ENCODE measurements at places on chromosomes 2 and 18.
A peak's percentile ranks its signal among the peaks of the same experiment; 100 is the strongest.

GRCh38 chr2:194332799-194333490, 1324.1 kb upstream of the SLC39A10 start:
- DNase-seq, result no peak

- DNase-seq, result peak; percentile 27
Measured at GRCh38 chr2:85409845-85410583, at the start of gene CAPG. TSS of gene CAPG (minus strand) at chr2:85410366. CDS start at chr2:85402145, 8,221 bp downstream.

GRCh38 chr2:43218155-43218701, 8.2 kb downstream of the ZFP36L2 start:
- DNase-seq, result no peak

- peak; percentile 53 for DNase-seq
Measured at GRCh38 chr2:216081487-216082116, at the start of the genes PECR and TMEM169. TSS of gene PECR (minus strand) at chr2:216081809. CDS start at chr2:216081741, 68 bp downstream. TSS of gene TMEM169 (plus strand) at chr2:216081919. CDS start at chr2:216095964, 14,045 bp downstream.

GRCh38 chr2:135163901-135164300, 111.8 kb downstream of the RAB3GAP1 start:
- DNase-seq, result no peak

- DNase-seq, result no peak
Measured at GRCh38 chr2:102599486-102599885, 19.9 kb upstream of the SLC9A2 start.

- no peak for DNase-seq
Measured at GRCh38 chr2:126802774-126803433, 95.8 kb upstream of the TEX51 start.

GRCh38 chr18:70709144-70709543, 420.3 kb downstream of the SOCS6 start:
- no peak for DNase-seq

GRCh38 chr18:22639561-22639960, 221.8 kb upstream of the CTAGE1 start:
- no peak for DNase-seq

DNA sequence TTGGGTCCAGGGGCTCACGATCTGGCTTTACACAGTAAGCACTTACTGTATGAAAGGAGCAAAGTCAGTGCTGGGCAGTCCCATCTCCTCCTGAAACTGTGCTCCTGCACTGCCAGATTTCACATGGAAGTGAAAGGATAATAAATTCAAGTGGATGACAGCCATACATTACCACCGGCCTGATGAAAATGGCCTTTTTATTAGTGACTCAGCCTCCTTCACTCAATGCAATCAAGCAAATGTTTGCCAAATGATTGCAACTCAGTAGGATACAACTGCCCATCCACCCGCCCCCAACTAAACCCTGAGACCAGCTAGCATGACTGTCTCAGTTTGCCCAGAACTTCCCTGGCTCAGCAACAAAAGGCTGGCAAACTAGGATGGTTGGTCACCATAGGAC, 77.1 kb downstream of the MYO5B start:
- DNase-seq, result no peak

- no peak for DNase-seq
Measured at GRCh38 chr2:126975671-126976655, 77.3 kb downstream of the TEX51 start.

- no peak for DNase-seq
Measured at GRCh38 chr2:195022508-195022830, 634.6 kb upstream of the SLC39A10 start.

GRCh38 chr2:134466141-134466540, 212.3 kb downstream of the MGAT5 start:
- DNase-seq, result no peak

DNA sequence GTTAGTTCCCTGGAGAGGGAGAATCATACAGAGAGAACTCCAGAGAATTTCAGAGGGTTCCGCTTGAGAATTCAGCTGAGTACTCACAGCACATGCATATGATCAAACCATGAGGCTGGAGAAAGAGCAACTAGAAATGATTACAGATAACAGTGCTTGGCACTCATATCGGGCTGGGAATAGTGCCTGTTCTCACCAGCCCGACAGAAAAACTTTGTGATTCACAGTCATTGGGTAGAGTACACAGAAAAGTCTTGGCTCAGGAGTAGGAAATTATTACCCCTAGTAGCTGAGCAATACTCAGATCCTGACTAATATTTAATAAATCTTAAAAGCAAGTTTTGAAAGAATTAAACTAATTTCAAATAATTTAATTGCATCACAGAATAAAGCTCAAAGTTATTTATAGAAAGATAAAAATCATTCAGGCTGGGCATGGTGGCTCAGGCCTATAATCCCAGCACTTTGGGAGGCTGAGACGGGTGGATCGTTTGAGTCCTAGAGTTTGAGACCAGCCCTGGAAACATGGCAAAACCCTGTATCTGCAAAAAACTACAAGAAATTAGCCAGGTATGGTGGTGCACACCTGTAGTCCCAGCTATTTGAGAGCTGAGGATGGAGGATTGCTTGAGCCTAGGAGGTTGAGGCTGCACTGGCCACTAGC, 6.8 kb downstream of the WDPCP start:
- no peak for DNase-seq

- DNase-seq, result no peak
Measured at GRCh38 chr2:149627111-149627801, 39.7 kb upstream of the MMADHC start.

DNA sequence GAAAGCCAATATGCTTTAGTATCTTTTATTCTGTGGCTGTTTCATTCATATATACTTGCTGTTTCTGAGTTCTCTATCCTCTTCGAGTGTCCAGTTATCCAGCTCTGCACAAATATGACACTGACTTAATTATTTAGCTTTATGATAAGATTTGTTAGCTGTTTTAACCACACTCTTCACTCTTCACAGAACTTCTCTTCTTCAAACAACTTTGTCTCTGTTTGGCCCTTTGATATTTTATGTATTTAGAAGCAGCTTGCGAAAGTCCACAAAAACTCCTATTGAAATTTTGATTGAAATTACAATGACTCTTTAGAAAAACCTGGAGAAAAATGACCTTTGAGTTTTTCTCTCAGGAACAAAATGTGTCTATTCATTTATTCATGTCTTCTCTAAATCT, 407.0 kb downstream of the CPS1 start:
- no peak for DNase-seq

DNA sequence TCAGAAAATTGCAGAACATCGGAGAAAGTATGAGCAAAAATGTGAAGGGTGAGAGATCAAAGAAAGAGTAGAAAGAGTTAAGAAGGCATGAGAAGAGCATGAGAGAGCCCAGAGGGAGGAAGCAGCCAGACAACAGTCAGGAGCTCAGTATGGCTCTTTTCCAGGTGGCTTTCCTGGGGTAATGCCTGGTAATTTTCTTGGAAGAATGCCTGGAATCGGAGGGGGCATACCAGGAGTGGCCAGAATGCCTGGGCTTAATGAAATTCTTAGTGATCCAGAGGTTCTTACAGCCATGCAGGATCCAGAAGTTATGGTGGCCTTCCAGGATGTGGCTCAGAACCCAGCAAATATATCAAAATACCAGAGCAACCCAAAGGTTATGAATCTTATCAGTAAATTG, 271.8 kb upstream of the TFPI start:
- no peak for DNase-seq

DNA sequence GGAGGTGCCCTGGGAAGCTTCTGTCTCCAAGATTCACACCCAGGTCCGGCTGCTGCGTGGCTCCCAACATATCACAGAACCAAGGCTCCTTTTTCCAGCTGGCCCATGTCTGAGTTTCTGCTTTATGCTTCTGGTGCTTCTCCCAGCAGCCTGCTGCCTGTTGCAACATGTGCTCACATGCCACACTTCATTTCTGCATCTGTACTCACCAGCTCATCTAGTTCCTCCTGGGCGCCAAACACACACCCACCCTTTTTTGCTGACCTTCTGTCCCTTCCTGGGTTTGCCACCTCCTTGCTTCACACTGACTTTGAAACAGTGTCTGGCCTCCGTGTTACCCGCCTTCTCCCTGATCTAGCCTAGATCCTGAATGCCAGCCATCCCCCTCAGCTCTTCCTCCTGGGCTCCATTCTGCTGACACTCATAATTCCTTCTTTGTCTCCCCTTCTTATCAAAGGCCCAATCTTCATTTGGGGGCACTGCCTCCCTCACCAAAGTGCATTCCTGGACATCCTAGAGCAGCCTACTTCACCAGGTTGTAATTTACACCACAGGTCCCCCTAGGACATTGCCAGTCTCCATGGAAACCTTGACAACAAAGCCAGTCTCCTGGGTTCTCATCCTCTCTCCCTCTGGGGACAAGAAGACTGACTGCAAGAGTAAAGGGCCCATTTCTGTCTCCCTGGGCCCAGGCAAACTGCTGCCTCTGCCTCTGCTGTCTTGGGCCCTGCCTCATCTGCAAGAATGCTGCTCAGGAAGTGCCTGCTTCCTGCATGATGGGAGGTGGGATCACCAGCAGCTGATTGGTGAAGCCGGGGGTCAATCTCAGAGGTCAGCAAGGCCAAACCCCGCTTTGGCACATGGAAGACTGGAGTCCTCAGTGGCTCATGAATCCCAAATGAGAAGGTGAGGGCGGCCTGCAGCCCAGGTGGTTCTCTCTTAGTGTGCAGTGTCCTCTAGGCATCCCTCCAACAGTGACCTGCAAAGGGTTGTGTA, 13.9 kb upstream of the PROM2 start:
- no peak for DNase-seq

- DNase-seq, result no peak
Measured at GRCh38 chr2:190908532-190908931, 27.9 kb downstream of the GLS start.

- DNase-seq, result peak; percentile 11
Measured at GRCh38 chr18:13726972-13727331, 479 bp downstream of the RNMT start.

- DNase-seq, result no peak
Measured at GRCh38 chr2:120360307-120360855, 14.4 kb downstream of the INHBB start.

DNA sequence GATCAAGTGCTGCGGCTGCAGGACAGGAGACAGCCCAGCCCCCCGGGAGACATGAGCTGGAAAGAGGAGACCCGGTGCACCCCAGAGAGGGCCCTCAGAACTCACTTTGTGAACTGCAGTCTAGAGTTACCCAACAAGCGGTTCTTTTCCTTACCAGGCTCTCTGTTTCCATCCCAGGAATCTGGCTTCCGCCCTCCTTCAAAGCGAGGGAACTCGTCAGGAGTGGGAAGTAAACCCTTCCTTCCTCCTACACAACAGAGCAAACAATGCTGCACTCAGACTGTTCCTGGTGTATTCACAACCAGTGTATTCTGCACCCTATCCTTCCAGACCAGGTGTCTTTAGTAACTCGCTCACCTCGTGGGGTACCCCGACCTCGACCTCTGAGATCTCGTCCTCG, 8.0 kb downstream of the SFT2D3 start:
- DNase-seq, result no peak

- peak; percentile 86 for DNase-seq
Measured at GRCh38 chr2:135052042-135052876, at the start of gene RAB3GAP1. TSS of gene RAB3GAP1 (plus strand) at chr2:135052292. CDS start at chr2:135052308, 16 bp downstream.

DNA sequence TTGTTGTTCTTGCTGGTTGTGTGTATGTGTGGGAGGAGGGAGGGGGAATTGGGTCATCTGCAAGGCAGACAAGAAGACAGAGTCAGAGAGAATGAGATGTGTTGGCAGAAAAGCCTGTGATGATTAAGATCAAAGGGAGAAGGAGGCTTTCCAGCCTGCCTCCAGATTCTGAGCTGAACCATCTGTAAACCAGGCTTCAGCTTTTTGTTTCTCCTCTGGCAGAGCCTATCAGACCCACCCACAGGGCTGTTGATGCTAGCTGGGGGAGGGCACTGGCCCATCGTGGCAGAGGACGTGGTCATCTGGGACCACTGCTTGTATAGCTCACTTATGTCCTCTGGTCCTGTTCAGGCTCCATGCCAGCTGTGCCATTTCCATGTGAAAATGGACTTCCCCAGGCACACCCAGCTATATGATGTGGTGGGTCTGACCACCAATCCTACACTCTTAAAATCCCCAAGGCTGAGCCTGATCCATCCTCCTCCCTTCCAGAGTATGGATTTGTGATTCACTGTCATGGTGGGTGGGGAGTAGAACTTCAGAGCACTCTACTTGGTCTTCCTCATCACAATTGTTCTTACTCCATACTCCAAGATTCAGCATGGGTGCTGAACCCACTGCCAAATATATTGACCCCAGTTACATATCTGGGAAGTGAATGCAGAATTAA, 27.8 kb upstream of the COL6A3 start:
- DNase-seq, result no peak

DNA sequence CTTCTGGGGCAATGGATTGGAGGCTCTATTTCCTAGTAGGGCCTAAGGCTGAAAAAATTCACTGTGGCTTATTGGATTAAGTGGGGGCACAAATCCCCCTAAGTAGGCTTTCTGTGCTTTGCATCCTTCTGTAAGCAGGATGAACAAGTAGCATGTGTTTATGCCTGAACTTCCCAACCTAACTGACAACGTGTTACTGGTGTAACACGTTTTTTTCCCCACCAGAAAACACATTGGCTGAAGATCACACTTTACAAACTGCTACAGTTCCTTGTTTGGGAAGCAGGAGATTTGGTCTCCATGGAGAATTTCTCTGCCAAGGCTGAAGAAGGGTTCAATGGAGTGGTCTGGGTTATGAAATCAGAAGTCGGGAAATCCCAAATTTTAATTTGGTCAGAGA, 7.2 kb upstream of the ITGA6 start:
- no peak for DNase-seq

DNA sequence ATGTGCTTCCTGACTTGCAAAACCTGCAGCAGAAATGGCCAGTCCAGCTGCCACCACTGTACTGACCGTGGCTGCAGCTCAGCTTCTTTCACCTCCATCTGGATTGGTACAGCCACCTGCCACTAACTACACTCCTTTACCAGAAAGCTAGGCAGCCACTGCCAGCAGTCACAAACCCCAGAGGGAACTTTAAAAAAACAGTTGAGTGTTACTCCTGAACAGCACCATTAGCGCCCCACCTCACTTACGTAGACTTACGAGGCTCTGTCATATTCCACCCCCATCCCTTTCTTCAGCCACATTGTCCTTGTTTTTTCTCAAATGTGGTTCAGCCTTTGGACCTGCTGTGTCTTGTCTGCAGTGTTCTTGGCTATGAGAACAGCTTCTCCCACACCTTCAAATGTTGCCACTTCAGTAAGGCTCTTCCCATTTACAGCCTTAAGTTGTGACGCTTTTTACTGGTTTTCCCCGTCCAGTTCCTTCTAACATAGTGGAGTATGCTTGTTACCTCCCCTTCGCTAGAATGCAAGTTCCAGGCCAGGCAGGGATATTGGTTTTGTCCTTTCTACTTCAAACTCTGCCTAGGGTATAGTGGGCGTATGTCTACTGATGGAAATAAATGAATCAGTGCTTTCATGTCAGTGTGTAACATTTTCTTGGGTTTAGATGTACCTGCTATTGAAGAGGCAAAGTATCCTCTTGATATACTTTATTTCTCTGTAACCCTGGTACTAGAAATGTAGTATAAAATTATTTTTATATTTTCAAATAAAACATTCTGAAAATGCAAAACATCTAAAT, 17.0 kb downstream of the HNRNPA3 start:
- DNase-seq, result no peak

DNA sequence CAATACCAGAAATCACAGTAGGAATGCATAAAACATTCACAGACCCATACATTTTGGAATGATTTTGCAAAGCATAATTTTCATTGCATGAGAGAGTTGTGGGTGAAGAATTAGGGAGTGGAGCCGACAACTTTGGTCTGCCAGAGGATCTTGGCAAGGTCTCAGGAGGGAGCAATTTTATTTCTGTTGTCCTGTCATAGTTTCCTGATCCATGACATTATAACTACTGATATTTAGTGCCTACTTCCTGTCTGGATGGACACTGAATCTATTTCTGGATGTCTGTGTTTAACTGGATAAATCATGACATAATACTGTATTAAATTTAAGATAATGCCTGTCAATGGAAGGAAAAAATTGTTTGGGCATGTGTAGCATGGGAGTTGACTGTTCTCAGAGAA, 2.4 kb downstream of the ITGA4 start:
- DNase-seq, result no peak

- DNase-seq, result no peak
Measured at GRCh38 chr2:57497489-57498096, 549.0 kb upstream of the VRK2 start.
